Left hindlimb (tissue), 1 donor: ENCODE measurements at places on chromosomes 12 and 14.
A peak's percentile ranks its signal among the peaks of the same experiment; 100 is the strongest.

DNA sequence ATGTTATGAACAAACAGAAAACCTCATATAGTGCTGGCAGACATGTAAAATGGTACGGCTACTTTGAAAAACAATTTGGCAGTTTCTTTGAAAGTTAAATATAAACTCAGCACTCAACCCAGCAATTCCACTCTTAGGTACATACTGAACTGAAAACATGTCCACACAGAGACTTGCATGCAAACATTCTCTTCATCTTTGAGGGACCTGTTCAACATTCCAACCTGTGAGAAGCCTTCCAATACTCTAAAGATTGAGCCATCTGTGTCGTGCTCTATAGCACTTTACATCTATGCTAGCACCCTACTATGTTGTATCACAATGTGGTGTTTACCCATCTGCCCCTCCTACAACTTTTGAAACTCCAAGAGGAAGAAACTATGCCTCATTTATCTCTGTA, 79.3 kb downstream of the DNAI7 start:
- no peak for DNase-seq

DNA sequence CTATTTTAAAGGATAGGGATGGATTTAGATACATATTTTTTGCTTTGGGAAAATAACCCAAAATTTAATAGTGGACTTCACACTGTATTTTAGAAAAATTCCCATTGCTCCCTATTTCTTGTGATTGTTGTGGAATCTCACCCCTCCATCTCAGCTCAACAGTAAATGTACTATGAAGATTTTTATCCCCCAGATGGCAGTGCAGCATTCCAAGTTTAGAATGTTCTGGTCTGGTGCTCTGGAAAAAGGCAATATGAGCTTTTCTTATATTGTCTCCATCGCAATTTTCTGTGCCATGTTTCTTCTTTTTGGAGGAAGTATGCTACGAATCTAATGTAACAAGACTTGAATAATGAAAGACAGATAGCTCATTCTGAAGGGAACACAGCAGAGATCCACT, 471.7 kb upstream of the SYT1 start:
- no peak for DNase-seq

DNA sequence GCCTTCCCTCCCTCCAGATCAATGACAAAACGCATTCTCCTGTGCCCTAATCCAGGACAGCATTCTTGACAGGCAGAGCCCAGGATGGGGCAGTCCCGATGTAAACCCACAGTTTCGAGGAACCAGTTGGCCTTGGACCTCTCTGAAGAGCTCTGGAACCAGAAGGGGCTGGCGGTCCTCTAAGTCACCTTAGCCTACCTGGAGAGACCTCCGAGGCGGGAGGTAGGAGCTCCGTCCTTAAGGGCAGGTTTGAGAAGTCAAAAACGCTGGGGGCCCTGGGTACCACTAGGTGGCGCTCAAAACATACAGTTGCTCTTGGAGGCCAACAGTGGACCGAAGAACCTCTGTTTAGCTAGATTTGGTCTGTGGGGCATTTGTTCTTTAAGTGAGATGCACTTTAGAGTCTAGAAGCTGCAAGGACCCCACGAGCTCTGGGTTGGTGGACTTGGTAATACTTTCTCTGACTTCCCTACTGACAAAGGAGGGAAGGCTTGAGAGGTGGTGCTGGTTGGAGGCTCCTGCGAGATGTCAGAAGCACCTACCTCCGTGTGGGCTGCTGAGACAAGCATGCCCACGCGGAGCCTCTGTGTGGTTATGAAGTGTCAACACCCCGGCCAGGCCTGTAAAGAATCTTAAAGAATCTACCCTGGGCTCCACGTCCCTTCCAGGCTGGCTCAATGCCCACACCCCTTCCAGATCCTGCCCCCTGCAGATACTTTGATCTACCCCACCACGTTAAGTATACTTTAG, 74.8 kb upstream of the CHST11 start:
- DNase-seq: peak; percentile 76

DNA sequence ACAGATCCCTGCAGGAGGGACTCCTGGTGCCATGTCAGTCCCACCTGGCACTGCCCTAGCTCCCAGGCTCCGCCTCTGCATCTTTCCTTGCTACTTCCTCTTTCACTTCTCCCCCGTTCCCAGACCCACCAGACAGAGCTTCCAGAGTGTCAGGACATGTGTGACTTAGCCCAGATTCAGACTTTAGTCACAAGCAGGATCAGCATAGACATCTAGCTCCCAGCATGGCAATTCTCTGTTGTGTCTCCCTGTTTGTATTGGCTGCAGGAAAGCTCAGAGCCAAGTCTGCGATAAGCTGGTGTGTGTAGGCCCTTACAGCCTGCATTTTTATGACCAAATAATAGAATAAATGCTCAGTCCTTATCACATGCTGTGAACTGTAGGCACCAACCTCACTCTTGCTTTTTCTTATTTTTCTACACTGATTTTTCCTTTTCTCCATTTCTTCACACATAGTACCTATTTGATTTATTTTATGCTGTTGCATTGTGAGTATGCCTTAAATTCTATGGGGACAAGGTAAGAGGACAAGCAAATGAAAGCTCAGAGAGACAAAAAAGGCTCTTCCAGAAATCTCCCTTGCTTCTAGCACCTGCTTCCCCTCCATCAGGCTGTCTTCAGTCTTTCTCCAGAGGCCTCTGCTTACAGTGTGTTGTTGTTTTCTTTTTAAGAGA, 5.9 kb downstream of the DHRS2 start:
- DNase-seq: no peak

GRCh38 chr12:131987552-131987951, 37.8 kb downstream of the EP400 start:
- DNase-seq: no peak

- DNase-seq: no peak
These were observed 693 bp downstream of the MAP3K9 start for GRCh38 chr14:70808416-70809224.
